ENCODE measurements at places on chromosomes 2 and 18.

DNA sequence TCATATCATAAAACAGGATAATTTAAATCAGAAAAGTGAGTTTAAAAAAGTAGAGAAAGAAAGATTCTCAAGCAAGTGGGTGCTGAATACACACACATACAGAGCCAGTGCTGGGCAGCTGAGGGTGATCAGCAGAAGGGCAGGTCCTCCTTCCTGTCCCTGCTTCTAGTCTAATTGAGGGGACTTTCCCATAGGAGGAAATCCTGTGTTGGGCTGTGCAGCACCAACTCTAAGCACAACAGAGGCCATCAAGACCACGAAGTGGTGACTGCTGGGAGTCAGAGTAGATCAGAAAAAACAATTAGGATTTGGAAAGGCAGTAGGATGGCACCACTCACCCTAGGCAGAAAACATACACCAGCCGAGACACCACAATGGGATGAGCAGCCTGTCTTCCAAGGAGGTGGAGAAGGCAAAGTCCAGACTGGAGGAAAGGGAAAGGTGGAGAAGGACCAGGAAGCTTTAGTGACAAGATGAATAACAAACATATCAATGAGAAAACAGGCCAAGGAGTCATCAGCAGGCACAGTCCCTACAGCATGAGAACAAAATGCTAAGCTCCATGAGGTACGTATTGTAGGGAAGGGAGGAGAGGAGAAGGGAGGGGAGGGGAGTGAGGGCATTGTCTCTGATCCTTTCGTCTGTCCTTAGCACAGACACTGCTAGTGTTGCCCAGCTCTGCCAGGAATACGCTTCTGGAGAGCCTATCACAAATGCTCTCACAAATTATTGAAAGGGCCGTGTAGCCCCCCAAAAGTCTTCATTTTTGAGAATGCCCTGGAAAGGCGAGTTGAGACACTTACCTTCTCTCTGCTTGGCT, 16.7 kb upstream of the MSGN1 start:
- no peak for DNase-seq

- peak; percentile 24 for DNase-seq
Observed at GRCh38 chr2:241540771-241541561, 17.6 kb upstream of the BOK start.

GRCh38 chr2:145601361-145601925, 1081.5 kb upstream of the ZEB2 start:
- no peak for DNase-seq

DNA sequence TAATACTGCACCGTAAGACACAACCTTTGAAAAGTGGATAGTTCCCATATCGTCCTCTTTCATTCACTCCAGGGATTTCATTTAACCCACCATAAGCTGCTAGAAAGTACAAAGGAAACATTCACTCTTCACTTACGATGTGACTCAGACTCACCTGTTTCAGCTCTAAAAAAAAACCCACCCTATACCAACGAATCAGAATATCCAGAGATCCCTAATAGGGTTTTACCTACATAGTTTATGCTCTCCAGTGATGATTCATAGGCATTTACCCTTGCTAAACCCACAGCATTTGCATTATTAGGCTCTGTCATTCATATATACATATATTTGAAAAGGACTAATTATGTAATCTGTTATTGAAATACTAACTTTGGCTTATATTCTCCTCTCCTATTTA, 60.2 kb downstream of the PRPF40A start:
- DNase-seq: no peak

DNA sequence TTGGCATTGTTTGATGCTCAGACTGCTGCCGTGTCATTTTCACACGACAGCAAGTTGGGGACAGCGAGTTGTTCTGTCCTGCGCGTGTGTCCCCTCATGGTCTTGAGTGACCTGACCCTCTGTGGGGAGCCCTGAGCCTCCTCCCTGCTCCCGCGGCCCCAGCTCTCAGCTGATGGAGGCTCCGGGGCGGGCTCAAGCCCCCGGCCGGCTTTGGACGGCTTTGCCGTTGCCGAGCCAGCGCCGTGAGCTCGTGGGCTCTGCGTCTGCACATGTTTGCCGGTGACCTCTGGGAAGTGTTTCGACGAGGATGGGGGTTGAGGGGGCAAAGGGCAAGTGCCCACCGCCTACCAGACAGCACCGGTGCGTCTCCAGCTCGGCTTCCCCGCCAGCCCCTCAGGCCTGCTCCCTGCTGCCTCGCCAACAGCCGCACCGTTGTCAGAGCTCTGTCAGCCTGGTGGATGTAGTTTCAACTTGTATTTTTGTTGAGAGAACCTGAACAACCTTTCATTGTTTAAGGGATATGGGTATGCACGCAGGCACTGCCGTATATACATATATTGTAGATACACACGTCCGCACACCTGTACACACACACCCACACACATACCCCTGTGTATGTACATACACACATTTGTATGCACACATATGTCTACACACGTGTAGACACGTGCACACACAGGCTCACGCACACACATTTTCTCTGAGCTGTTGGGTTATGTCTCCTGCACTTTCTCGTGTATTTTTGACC, 13.7 kb downstream of the PDCD1 start:
- DNase-seq: no peak

DNA sequence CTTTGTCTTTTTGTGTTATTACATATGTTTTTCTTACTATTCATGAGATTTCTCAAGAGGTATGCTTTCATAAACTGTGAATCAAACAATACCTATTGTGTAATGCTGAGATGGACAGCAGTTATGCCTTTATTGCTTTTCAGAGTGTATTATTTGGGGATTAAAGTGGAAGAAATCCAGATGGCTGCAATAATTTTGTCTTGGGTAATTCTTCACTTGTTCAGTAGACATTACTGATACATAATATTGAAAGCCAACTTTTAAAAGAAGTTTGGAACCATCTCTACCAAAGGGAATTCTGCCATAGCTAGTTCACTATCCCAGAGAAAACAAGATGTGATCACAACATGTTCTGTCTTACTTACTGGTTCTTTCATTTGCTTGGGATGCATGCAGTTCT, 253.4 kb upstream of the ZSWIM2 start:
- no peak for DNase-seq

DNA sequence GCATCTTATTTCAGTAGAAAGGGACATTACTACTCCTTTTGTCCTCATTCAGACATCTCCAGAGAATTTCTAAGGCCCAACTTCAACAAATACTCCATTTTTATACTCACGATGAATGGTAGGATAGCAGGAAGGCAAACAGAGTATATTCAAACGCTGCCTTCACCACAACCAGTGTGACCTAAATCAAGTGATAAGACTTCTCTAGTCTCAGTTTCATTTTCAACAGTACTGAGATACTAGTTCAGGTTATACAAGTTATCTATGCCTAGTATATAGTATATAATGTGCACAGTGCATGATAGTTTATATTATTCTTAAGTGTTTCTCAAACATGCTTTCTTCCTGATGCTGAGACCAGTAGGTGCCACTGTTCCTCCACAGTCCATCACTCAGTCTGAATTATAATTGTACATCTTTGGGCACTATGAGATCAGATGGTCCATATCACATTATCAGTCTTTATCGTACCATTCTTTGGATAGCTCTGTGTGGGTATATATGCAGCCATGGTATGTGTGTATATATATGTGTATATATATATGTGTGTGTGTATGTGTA, 66.3 kb upstream of the RPE start:
- DNase-seq: no peak

- no peak for DNase-seq
Observed at GRCh38 chr2:145875016-145875415, 1355.1 kb upstream of the ZEB2 start.

DNA sequence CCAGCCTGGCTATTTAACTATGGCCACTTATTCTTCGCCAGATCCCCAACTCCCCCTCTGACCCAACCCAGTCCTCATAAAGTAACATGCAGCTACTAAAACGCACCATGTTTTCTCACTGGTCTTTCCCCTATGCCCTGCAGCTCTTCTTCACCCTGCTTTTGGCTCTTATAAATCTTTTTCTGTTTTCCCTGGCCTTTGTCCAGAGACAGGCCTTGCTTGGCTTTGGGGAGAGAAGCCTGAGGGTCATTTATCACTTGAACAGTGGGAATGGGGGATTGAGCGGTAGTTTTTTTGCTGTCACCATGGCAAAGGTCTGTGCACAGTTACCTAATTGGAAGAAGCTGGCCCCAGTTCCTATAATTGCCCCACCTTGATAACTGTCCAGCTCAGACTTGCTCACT, 202.9 kb upstream of the NT5C1B start:
- DNase-seq: no peak

- no peak for DNase-seq
Observed at GRCh38 chr2:198890490-198890889, 567.2 kb downstream of the SATB2 start.

DNA sequence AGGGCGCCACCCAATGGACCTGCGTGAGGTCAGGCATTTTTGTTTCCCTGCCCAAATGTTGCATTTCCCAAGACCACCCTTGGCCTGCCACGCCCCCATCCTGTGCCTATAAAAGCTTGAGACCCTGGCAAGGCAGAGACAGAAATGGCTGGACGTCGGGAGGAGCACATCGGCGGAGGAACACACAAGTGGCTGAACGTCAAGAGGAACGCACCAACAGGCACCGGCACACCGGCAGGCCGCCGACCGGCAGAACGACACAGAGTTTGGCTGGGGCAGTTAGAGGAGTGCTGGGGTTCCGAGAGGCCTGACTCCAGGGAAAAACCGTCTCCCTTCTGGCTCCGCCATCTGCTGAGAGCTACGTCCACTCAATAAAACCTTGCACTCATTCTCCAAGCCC, 35.9 kb downstream of the DCDC2C start:
- no peak for DNase-seq

DNA sequence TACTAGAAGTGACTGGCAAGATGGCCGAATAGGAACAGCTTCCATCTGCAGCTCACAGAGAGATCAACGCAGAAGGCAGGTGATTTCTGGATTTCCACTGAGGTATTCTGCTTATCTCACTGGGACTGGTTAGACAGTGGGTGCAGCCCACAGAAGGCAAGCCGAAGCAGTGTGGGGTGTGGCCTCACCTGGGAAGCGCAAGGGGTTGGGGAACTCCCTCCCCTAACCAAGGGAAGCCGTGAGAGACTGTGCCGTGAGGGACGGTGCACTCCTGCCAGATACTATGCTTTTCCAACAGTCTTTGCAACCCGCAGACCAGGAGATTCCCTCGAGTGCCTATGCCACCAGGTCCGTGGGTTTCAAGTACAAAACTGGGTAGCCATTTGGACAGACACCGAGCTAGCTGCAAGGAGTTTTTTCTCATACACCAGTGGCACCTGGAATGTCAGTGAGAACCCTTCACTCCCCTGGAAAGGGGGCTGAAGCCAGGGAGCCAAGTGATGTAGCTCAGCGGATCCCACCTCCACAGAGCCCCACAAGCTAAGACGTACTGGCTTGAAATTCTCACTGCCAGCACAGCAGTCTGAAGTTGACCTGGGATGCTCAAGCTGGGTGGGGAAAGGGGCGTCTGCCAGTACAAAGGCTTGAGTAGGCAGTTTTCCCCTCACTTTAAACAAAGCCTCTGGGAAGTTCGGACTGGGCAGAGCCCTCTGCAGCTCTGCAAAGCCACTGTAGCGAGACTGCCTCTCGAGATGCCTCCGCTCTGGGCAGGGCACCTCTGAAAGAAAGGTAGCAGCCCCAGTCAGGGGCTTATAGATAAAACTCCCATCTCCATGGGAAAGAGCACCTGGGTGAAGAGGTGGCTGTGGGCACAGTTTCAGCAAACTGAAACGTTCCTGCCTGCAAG, 40.1 kb downstream of the PLEK start:
- DNase-seq: no peak

GRCh38 chr2:225326969-225327368, 72.5 kb upstream of the NYAP2 start:
- DNase-seq: no peak

GRCh38 chr18:45109271-45109670, 428.6 kb downstream of the SETBP1 start:
- no peak for DNase-seq
